ENCODE measurements at places on chromosomes 12 and 14.

- no peak for DNase-seq
These were observed 24.9 kb downstream of the NUDT4 start for GRCh38 chr12:93402333-93403311.

DNA sequence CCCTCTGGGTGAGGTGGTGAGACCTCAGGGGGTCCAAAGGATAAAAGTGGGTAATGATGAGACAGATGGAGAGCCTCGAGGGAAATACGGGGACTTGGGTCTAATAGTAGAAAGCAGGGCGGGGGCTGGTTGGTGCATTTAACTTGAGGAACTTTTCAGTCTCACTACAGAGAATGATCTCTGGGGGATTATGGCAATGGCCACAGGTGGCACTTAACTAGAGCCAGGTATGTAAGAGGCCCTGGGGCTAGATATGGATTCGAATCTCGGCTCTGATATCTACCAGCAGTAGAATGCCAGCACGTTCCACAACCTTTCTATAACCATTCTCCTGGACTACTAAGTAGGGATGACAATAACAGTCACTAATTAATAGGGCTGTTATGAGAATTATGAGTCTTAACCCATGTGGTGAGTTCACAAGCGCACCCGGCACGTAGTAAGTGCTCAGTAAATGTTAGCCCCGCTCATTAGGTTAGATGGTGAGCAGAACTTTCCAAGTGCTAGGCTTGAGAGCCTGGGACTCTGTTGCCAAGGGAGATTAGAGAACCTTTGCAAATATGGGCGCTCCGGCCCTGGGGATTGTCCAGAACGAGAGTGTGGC, 888 bp upstream of the PLXNC1 start:
- no peak for DNase-seq

GRCh38 chr14:18656627-18657026, 55.7 kb downstream of the OR11H12 start:
- no peak for DNase-seq

GRCh38 chr12:123973552-123974341, 732 bp downstream of the ZNF664 start:
- DNase-seq = peak; percentile 40

- DNase-seq = no peak
These were observed 13.5 kb downstream of the ZNF605 start for GRCh38 chr12:132942611-132943010.

GRCh38 chr12:42097971-42098370, 46.7 kb downstream of the GXYLT1 start:
- no peak for DNase-seq

DNA sequence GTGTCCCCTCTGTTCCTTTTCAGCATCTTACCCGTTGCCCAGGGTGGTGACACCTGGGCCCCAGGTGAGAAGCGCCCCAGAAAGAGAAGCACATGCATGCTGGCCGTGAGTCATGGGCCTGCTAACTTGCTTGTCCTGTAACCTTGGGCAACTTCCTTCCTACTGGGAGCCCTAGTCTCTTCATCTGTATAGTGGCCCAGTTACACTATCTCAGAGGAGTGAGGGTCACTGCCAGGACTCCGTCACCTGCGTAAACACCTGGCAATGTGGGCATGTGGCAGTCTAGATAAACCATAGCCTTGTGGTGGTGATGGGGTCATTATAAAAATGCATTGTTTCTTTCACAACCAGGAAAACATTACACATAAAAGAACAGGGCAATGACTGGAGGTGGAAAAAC, 125.2 kb downstream of the SLC25A47 start:
- peak; percentile 88 for DNase-seq

DNA sequence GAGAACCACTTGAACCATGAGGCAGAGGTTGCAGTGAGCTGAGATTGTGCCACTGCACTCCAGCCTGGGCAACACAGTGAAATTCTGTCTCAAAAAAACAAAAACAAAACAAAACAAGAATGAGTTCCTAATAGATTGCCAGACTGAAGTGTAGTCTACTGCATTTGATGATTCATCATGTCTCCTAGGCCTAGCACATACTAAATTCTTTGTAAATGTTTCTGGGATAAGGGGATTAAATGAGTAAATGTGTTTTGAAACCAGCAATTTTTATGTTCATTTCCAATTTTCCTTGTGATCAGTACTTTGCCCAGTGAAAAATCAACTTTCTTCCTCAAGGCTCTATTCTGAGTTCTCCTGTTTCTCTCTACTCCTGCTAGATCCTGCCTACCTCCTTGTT, 2.9 kb upstream of the DYRK2 start:
- DNase-seq = no peak

Measured in body of pancreas (tissue), 4 donors.